ENCODE measurements at places on chromosomes 2 and 18.

DNA sequence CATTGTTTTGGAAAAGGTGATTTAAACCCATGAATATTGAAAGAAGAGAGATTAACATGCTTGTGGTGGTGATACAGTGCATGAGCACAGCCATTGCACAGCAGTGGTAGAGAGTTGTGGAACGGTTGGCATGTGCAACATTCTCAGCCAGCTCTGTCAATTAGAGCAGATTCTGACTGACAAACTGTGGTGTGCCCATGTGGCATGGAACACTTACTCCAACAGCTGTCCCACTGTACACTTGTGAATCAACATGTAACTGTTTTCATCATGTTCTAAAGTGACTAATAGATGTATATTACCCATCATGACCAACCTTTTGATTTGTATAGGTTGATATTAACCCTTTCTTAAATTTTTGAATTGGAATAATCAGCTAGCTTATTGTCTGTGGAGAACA, 55.6 kb downstream of the PKP4 start:
- no peak for DNase-seq

DNA sequence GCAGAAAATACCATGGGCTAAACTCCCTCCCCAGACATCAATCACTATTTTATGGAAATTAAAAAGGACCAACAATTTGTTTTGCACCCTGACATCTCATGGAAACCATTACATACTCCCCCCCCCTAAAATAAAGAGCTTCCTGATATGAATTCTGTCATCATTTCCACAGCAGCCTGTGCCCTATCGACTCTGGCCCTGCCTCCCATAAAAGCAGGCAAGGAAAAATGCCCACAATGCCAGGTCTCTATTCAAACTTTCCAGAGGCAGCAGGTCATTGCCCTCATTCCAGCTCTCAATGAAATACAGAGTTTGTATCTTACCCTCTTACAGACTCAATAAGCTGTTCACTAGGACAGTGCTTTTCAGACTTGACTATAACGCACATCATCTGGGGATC, 254.4 kb upstream of the TANK start:
- no peak for DNase-seq

GRCh38 chr2:30688956-30689401, 118.3 kb downstream of the CAPN13 start:
- no peak for DNase-seq

DNA sequence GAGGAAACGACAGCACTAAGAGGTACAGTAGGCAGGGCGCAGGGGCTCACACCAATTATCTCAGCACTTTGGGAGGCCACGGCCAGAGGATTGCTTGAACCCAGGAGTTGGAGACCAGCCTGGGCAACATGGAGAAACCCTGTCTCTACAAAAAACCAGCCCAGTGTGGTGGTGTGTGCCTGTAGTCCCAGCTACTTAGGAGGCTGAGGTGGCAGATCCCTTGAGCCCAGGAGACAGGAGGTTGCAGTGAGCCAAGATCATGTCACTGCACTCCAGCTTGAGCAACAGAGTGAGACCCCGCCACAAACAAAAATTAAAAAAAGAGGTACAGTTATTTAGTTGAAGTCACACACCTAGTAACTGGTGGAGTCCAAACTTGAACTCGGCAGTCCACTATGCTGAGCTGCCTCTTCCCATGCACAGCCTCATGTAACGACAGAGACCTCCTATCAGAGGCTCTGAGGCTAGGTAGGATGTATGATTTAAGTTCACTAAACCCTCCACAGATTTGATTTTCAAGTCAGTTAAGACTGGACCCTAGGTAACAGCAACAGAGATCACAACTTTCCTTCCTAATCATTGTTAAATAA, 8.7 kb downstream of the STK17B start:
- no peak for DNase-seq

DNA sequence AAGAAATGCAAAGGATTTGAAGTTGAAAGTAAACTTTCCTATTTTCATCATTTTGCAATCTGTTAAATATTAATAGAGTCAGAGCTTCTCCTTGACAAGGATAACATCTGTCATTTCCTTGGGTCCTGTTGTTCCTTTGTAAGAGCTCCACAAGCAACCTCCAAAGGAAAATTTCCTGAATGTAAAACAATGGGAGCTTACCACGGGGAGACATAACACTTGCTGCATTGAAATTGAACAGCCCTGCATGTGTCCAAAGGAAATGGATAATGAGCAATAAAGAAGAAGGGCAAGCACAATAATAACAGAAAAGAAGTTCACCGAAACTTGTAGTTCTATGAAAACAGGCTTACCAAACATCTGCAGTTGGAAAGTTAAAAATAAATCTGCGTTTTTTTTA, 42.0 kb upstream of the SCG2 start:
- no peak for DNase-seq

DNA sequence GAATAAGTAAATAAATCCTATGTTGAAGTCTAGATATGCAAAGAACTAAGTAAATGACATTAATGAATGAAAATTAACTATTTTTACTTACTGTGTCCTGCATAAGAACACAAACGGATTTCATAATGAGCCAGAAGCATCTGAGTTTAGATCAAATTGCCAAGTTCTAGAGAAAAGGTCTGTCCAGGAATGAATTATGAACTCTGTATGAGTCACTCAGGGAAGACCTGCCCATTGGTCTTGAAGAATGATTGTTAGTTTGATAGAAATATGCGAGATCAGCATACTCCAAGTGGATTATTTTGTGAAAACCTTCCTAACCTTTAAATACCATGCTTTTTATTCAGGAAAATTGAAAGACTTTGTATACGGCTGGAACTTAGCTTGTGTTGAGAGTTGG, 189.5 kb downstream of the DOK6 start:
- DNase-seq, result peak; percentile 13

GRCh38 chr18:74982946-74983635, 225.8 kb downstream of the PTGR3 start:
- no peak for DNase-seq

GRCh38 chr18:54673936-54674335, 82.9 kb downstream of the DYNAP start:
- no peak for DNase-seq

DNA sequence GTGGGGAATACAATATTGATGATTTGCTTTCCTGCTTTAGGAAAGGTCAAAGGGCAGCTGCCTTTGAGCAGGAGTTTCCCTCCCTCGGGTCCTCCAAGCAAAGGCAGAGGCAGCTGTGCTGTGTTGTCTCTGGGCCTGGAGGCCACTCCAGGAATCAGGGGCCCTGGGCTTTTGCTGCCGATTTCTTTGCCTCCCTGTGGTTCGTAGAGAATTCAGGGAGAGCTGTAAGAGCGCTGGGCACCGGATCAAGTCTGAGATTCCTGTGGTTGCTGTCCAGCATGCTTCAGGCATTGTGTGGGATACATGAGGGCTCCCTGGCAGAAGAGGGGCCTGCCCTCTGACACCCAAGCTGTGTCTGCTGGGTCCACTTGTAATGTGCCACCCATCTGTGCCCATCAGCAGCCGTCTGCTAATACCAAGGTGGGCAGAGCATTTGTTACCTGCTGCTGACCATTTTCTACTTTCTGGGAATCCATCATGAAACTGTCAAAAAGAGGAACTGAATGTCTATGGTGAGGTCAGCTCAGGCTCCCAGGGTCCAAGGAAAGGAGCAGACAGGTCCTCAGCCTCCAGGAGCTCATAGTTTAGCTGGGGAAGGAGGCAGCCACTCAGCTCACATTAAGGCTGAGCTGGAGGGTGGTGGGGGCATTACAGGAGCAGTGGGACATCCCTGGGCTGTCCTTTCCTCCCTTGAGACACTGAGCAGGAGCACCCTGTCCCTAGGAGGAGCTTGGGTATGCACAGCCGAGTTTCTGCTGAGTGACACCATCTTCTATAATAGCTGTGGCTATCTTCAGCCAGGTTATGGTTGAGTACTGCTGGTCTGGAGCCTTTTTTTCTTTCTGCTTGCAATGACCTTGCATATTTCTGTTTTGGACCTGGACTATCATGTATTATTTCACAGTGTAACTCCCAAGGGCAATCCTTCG, 68.5 kb downstream of the CTIF start:
- peak; percentile 88 for DNase-seq

- no peak for DNase-seq
Observed at GRCh38 chr2:195447323-195447975, 209.6 kb upstream of the SLC39A10 start.

- peak; percentile 2 for DNase-seq
Observed at GRCh38 chr2:79512442-79513401, at the start of gene CTNNA2. Gene CTNNA2, plus strand, starts transcription at chr2:79513051.

- no peak for DNase-seq
Observed at GRCh38 chr2:8966123-8966908, 37.2 kb downstream of the MBOAT2 start.

DNA sequence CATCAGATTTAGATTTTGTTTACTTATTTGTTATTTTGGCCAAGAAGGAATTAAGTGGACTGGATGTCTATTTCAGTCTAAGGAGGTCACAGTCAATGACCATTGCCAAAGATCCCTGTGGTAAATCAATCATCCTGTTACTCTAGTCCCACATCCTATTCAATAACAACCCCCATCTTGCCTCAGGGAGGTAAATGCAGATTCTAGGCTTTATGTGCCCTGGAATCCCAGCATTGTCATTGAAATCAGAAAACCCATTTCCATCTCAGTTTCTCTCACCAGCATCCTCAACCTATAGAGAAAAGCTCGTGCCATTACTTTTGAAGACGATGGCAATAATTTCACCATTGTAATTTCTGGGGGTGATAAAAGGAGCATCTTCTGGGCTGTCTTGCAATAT, 71.8 kb downstream of the SKA1 start:
- no peak for DNase-seq

DNA sequence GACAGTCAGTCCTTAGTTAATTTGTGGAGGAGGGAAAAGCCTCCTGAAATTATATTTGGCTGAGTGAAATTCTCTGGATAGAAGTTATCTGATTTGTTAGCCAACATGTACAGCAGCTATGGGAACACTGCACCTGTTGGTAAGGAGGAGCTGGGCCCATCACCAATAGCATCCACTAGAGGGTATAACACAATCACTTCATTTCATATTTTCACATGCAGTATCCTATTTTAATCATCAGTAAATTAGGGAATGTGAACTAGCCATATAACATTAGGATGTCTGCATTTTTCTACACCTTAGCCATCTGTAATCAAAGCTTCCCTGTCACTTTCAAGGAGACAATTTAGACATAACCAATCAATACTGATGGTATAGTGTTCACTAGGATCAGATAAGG, 818.4 kb upstream of the CDH2 start:
- no peak for DNase-seq

DNA sequence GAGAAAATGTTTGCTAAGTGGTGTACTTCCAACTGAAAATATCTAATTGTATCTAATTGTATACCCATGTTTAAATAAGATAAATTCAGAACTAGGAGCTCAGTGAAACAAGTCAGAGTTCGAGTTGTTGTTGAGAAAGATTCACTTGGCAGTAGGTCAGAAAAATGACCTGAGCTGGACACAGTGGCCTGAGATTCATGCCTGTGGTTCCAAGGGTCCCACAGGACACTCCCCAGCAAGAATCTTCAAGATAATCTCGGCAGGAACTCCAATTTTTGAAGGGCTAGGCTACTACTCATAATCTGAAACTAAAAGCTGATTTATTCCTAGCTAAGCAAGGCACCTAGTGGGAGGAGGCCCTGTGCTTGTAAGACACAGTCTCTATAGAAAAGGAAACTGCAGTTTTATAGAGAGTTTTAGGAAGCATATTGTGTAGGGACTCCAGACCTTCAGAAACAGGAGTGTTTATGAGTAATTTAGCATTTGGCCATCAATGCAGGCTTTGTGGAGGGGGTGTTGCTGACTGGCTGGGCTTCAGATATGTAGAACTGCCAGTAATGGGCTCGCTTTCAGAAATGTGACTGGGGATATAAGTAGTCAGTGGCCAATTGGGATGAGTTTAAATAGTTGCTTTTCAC, 43.2 kb downstream of the SP140 start:
- DNase-seq, result peak; percentile 8

- no peak for DNase-seq
Observed at GRCh38 chr18:31098878-31099277, 3.3 kb downstream of the DSC2 start.

- no peak for DNase-seq
Observed at GRCh38 chr2:189608170-189608569, 27.6 kb upstream of the SLC40A1 start.

DNA sequence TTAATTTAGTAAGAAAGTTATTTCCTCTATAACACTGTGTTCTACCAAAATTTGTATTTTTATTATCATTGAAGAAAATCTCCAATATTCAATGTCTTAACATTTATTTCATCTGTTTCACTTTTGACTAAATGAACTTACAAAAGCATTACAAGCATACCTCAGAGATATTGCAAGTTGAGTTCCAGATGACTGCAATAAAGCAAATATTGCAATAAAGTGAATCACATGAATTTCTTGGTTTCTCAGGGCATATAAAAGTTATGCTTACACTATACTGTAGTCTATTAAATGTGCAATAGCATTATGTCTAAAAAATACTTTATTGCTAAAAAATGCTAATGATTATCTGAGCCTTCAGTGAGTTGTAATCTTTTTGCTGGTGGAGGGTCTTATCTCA, 78.3 kb downstream of the TTC32 start:
- DNase-seq, result no peak
